Cortex of kidney (tissue), 1 donor: ENCODE measurements at places on chromosomes 6 and 20.

DNA sequence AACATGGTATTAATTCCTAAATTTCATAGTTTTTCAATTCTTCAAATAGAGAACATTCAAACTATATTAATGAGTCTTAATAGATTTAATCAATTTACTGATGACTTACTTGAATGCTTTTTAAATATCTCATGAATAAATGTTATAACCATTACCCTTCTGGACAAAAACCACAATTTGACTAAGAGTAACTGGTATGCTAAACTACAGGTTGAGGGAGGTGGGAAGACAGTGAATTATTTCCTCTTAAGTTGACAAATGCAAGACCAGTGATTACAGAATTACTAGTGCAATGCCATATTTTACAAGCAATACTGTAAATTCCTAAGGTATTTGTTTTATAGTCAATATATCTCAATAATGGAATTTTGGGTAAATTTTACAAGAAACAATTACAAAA, 65.1 kb downstream of the REV3L start:
- DNase-seq, result no peak

GRCh38 chr6:81326881-81327561, 425.5 kb downstream of the TENT5A start:
- DNase-seq, result no peak

GRCh38 chr6:71028236-71028876, 71.5 kb upstream of the B3GAT2 start:
- DNase-seq, result no peak

- no peak for DNase-seq
These were observed 124.9 kb downstream of the GRM4 start for GRCh38 chr6:34020807-34021553.

DNA sequence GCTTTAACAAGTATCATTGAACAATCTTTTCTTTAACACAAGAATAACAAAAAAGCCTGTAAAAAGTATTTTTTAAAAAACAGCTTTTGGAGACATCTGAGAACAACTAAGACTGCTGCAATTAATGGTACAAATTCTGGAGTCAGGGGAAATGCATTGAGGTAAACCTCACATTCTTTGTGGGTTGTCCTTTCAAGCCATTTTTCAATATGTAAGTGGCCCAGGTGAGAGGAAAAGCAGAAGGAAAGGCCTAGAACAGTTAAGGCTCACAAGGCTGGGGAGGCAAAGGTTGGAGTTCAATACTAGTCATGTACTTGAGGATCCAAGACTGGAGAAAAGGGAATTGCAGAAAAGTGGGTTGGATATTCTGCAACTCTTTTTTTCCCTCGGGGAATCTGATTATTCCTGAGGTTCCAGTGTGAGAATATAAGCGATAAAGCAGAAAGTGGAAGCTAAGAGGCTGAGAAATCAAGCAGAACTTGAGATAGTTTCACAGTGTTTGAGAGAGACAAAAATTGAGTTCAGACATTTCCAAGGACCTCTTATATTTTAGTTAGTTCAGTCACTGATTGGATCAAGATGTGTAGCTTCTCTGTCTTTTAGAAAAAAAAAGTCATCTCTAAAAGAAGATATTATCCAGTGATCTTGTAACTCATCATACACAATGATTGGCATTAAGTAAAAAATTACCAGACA, 25.0 kb upstream of the TXLNB start:
- no peak for DNase-seq

GRCh38 chr6:36120018-36120417, 10.3 kb upstream of the MAPK13 start:
- no peak for DNase-seq

DNA sequence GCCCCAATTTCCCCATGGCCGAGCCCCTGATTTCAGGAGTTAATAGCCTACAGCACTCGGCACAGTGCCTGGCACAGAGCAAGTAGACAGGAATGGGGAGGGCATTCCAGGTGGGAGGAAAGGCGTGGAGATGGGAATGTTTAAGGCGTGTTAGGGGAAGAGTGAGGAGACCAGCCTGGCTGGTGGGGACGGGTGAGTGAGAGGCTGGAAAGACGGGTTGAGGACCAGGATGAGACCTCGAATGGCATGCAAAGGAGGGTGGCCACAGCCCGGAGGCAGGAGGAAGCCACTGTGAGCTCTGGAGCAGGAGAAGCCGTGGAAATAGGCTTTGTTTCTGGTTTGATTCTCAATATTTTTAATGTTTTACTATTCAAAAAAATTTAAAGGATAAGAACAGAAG, 49.5 kb downstream of the CEBPB start:
- no peak for DNase-seq

DNA sequence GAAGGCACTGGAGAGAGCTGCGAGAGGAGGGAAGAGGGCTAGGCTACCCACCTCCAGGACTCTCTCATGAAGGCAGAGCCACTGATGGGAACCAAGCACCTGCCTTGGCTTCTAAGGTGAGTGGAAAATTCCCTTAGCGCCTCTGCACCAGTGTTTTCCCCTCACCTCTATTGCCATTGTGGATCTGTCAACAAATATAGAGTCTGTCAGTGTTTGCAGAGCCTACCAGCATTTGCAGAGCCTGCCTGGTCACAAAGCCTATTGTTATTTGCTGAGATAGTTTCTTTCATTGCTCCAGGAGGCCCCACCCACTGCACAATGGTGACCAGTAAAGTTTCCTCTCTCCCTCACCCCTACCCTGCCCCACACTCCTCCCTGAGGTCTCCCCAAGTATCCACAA, 141.9 kb downstream of the MRPL14 start:
- DNase-seq, result no peak

- no peak for DNase-seq
These were observed 17.0 kb downstream of the SLC2A4RG start for GRCh38 chr20:63756648-63756991.

DNA sequence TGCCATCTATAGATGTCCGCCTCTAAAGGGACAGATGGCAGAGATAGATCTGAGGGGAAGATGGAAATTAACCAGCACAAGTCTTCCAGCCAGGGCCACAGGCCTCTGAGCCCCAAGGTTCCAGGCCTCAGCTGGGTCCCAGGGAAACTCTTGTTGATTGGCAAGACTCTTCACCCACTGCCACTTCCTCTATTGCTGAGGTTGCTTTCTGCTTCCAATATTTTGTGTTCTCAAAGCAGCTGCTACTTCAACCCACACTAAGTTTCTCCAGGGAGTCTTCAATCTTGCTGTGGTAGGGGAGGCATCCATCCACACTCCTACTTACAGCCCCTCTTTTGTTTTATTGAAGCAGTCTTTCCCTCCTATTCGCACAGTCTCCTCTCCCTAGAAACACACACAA, 36.4 kb upstream of the SASH1 start:
- DNase-seq, result no peak
